ELF-1 (cell line): ENCODE measurements at places on chromosomes 2 and 18.

DNA sequence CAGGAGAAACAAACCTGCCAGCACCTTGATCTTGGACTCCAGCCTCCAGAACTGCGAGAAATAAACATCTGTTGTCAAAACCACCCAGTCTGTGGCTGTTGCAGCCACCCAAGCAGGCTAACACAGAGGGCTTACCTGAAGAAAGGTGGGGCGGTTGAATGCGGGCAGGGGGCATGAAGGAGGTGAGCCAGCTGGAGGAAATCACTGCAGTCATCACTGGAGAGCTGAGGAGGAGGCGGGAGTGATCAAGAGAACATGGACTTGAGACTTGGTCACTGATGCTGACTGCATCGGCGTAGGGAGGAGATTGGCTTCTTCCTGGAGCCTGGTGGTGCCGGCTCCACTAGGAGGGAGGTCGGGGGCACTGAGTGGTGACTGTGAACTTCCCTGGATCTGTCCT, 14.6 kb upstream of the ARMC9 start:
- DNase-seq, result no peak

GRCh38 chr2:54676656-54677055, 46.8 kb upstream of the EML6 start:
- no peak for DNase-seq

DNA sequence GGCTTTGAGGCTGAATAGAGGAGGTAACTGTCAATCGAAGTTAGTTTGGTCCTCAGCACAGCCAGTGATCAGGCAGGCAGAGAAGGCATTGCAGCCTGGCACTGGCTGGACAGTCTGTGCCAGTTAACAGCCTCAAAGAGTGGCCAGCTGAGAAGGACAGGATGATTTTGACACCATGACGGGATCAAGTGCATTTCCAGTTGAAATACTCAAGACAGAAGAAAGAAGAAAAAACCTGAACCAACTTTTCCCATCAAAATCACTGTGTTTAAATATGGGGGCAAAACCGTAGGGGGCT, 96.7 kb upstream of the ZCCHC2 start:
- no peak for DNase-seq

DNA sequence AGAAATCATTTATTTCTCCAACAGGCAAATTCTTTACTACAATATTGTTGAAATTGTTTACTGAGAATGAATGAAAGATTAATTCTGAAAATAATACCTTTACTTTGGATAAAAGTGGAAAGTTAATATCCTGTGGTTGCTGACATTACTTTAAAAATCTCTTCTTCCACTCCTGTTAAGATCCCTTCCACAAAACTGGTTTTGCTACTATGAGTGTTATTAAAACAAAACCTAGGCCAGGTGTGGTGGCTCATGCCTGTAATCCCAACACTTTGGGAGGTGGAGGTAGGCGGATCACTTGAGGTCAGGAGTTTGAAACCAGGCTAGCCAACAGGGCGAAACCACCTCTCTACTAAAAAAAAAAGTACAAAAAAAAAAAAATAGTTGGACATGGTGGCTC, 123.9 kb upstream of the CCDC150 start:
- DNase-seq, result no peak

- DNase-seq, result peak; percentile 37
Observed at GRCh38 chr18:12038082-12038638, 55.5 kb upstream of the ANKRD62 start.

- no peak for DNase-seq
Observed at GRCh38 chr2:16241166-16242160, 301.1 kb downstream of the MYCN start.

DNA sequence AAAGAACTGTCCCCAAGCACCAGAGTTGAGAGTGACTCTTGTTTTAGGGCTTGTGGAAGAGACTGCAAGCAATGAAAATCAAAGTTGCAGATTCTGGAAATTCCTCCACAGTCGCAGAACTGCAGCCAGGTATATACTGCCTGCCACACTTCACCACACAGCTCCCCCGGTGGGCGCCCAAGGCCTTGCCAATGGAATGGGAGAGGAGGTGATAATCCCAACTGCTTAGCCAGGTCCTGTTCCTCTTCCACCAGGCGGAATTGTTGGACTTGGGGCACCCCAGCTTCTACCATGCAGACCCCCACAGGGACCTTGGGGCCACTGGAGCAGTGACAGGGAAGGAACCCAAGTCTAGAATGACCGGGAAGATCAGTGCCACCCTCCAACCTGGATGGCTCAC, 4.8 kb upstream of the PDIA6 start:
- peak; percentile 48 for DNase-seq

DNA sequence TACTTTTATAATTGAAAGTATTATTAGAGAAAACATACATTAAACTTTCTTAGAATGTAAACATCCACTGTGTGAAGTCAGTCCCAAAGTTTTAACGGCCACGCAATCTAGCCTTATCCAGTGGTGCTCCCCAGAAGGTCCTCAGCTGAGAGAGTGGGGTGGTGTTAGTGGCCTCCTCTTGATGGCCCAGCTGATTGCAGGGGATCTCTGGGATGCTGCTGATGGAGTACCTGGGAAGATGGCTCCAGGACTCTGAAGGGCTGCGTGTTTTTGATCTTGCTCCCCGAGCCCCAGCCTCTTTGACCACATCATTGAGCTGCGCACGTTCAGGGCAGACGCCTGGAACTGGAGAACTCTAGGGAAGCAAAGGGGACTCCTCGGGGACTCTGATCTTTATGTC, 181.4 kb downstream of the FAM210A start:
- DNase-seq, result no peak

GRCh38 chr2:7324706-7325105, 407.5 kb downstream of the RNF144A start:
- peak; percentile 52 for DNase-seq

- no peak for DNase-seq
Observed at GRCh38 chr2:44596537-44597320, 235.0 kb downstream of the CAMKMT start.

DNA sequence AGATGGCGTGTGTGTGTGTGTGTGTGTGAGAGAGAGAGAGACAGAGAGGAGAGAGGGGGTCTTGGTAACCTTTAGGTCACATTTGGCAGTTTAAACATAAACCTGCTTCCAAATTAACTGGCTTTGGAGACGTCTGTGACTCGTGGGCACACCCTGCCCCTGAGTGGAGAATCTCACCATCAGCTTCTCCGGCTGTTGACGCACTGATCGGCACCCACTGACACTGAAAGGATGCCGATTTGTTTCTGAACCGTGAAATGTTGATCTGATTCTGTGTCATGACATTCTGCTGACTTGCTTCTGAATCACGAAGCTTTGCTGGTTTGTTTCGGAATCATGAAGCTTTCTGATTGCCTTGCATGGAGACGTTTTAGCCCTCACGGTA, 114.7 kb downstream of the RTP5 start:
- no peak for DNase-seq

- no peak for DNase-seq
Observed at GRCh38 chr2:240142256-240142775, 1.9 kb upstream of the OTOS start.

DNA sequence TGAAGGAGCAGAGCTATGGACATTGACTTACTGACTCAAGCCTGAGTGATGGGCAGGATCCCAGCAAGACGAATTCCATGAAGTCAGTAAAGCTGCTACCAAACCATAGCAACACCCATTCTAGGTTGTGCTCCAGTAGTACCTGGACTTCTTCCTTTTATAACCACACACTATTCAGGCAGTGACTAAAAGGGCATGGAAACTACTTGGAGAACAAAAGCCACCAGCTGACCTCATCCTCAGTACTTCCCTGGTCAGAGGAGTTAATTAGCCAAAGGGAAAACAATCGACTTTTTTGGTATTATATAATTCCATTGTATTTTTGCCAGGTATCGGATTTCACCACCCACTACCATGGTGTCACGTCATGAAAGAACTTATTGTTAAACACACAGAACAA, 237.1 kb downstream of the TTC32 start:
- DNase-seq, result no peak

GRCh38 chr2:70655786-70656185, 102.2 kb upstream of the TGFA start:
- no peak for DNase-seq

DNA sequence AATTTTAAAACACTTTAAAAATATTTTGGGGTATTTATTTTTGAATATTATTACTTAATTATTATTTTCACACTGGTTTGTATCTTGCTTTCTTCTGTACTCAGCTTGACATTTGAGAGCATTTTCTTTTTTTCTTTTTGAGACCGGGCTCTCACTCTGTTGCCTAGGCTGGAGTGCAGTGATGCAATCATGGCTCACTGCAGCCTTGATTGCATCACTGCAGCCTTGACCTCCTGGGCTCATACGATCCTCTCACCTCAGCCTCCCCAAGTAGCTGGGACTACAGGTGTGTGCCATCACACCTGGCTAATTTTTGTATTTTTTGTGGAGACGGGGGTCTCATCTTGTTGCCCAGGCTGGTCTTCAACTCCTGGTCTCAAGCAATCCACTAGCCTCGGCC, 79.9 kb upstream of the DLX2 start:
- DNase-seq, result no peak

- no peak for DNase-seq
Observed at GRCh38 chr2:162261032-162261945, 18.0 kb upstream of the FAP start.

GRCh38 chr2:157751462-157752058, 122.9 kb upstream of the ACVR1C start:
- DNase-seq, result peak; percentile 78

DNA sequence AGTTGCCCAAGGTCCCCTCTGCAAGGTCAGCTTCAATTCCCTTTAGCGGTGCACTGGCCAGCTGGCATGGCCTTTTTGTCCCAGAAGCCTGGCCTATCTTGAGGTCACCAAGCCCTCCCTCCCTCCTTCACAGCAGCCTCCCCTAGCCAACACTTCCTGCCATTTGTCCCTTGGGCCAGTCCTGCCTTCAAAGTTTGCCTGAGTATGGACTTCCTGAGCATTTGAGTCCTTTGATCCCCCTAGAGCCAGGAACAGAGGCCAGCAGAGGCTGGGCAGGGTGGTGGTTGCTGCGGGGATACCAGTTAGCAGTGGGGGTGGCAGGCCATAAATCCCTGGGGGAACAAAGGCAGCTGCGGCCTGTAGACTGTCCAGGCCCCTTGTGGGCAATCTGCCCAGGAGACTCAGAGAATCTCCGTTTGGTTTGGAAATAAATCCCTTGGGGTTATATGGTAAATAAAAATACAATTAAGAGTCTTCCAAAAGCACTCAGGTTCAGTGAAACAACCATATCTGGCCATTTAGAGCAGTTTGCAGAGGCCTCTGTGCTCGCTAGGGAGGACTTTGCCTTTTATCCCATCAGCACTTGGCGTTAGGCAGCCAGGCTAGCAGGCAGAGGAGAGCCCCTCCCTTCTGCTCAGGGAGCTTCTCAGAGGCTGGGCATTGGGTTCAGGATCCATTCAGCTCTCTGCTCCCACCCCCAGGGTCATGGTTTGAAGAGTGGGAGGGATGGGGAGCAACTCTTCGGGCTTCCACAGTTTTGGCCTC, 3.1 kb upstream of the HES6 start:
- DNase-seq, result no peak

GRCh38 chr18:63994783-63995399, 25.0 kb downstream of the SERPINB8 start:
- peak; percentile 89 for DNase-seq

GRCh38 chr2:173972636-173973035, 7.5 kb upstream of the SP3 start:
- DNase-seq, result no peak

DNA sequence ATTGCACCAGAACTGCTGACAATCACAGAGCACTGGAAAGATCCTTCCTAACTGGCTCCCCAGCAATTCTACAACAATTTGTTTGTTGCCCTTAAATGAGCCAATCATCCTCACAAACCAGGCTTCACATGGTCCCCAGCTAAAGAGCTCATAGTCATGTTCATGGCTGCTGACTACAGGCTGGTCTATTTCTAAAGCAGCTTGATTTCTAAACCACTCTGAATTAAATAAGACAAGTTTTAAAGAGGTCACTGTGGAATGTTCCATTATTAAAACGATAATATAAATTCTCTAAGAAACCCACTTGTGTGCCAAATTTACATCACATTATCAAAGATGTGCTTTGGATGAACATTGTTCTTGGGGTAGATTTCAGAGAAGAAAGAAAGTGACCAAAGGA, 110.7 kb downstream of the COPS8 start:
- DNase-seq, result no peak

GRCh38 chr2:188291617-188292347, at the start of gene GULP1:
Gene GULP1 (plus strand): TSS chr2:188291874. CDS start chr2:188477703, 185,829 bp downstream.
- DNase-seq, result peak; percentile 91

DNA sequence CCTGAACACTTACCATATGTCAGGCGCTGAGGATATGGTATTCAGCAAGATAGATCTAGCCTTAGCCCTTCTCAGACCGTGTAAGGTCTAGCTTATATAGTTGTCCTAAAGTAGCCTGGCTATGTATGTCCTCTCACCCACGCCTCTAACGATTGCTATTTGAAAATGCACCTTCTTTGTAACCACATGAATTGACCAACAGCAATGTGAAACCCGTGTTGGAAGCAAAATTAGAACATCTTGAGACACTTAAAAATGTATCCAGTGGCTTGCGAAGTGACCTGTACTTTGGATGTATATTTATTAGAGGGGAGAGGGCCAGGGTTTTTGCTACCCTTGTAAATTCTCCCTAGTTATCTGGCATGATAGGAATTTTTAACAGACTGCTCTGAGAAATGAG, 860.0 kb upstream of the ZEB2 start:
- DNase-seq, result no peak

DNA sequence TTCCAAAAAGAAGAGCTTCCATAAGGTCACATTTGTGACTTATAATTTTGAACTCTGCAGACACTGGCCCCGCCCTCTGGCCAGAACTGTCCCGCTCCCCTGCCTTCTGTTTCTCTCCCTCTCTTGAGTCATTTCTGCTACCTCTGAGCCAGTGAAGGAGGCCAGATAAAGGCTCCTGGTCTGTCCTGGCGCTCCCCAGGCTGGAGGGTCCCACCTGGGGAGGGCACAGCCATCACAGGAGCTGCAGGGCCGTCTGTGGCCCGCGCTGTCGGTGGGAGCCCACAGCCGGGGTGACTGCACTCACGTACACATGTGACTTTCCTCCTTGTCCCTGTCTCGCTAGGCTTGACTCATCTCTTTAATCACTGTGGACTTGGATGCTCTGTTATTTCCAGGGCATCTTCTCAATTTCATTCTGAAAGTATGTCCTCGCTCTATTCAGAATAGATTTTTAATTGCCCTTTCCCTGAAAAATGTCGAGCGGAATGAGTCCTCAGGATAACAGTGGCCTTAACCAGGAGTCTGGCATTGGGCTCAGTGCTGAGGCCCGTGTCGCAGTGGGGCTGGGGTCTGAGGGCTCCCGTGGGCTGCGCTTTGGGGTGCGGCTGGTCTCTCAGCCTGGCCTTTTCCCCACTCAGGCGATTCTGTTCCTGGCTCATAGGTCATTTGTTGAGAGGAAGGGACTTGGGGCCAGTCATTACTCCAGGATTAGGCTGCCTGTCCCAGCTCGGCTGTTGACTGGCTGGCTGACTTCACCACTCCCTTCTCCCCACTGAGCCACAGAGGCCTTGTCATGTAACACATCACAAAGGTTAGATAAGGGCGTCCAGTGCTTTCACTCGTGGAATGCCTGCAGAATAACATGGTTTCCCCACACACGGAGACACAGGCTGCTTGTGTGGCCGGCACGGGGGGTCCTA, 34.5 kb downstream of the KLHL29 start:
- no peak for DNase-seq

- DNase-seq, result no peak
Observed at GRCh38 chr18:10482985-10483949, 28.8 kb downstream of the APCDD1 start.
